ENCODE measurements at places on chromosomes 11 and 22.

GRCh38 chr11:57179681-57180080 lies 2.1 kb upstream of the LRRC55 start:
- DNase-seq = no peak

DNA sequence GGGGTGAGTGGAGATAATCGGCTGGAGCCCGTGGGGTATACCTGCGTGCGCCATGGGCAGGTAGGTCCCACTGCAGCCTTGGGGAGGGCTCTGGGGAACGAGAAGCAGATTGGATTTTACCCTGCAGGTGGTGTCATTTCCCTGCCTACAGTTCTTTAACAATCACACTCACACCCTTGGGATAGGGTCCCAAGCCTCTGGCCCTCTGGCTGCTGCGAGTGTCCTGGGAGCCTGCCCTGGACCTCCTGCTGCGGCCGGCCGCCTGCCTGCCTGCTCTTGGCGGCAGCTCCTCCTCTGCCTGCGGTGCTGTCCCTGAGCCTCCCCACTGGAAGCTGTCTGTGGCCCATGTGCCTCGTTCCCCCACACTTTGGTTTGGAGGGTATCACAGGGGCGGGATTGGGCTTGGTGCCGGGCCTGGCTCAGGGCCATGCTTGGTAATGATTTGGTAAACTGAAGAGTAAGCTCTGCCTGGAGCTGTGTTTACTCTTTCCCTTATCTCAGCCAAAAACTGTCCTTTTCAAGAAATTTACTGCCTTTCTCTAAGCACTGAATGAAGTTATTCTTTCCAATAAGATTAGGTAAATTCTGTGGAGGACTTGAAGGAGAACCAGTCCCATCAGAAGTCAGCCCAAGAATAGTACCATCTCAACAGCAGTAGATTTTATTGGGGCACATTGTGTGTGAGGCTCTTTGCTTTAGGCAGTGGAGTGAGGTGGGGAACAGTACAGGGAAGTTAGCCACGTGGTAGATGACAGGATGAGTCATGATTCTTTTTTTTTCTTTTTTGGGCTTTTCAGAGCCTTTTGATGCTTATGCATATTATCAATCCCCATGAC lies 53.7 kb downstream of the TBC1D22A start:
- no peak for DNase-seq

- no peak for DNase-seq
Measured at GRCh38 chr11:46334211-46334610, 13.1 kb upstream of the DGKZ start.

DNA sequence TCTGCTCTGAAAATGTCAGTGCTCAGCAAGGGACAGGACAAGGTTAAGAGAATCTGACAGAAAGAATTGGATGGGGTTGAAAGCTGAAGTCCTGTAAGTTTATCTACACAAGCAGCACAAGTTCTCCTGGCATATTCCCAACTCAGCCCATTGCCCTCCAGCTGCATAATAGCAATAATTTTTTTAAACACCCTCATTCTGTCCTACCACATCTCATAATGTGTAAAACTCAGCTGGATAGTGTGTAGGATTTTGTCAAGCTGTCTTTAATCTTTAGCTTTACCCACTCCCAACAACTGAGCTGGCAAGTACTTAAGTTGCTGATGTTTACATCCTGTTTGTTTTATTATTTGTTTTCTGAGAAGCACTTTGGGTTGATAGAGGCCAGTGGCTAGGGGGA lies 158.9 kb downstream of the CADM1 start:
- no peak for DNase-seq

DNA sequence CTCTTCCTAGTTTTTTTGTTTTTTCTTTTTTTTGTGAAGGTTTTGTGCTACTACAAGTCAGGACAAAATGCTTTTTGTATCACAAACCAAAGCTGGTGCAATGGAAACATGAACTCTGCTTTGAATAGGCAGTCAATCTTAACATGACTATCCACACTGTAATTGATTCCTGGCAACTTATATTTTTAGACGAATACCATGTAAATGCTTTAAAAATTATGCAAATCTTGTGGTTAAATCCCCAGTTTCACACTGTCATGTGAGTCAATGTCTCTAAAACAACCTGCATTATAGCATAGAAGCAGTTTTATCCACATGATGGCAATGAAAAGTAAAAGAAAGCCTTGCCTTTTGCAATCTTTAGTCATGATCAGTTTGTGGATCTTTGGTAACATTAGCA lies 8.9 kb downstream of the TRPC6 start:
- DNase-seq = no peak

DNA sequence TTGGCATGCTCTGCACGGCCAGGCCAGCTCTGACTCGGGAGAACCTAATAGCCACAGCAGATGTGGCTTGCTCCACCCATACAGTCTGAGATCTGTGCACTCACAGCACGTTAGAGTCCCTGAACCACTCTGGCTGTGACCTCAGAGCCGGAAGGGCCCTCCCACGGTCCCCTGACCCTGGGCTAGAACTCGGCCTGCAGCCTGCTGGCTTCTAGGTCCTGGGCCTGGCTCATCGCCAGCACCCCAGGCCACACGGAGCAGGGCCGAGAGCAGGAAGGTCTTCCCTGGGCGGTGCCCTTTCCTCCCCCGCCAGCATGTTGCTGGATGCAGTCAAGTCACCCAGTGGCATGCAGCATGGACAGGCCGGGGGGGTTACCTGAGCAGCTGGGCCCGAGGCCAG lies 35.3 kb upstream of the TTLL12 start:
- no peak for DNase-seq

GRCh38 chr11:76663486-76663810 lies 7.1 kb downstream of the LRRC32 start:
- DNase-seq = no peak

DNA sequence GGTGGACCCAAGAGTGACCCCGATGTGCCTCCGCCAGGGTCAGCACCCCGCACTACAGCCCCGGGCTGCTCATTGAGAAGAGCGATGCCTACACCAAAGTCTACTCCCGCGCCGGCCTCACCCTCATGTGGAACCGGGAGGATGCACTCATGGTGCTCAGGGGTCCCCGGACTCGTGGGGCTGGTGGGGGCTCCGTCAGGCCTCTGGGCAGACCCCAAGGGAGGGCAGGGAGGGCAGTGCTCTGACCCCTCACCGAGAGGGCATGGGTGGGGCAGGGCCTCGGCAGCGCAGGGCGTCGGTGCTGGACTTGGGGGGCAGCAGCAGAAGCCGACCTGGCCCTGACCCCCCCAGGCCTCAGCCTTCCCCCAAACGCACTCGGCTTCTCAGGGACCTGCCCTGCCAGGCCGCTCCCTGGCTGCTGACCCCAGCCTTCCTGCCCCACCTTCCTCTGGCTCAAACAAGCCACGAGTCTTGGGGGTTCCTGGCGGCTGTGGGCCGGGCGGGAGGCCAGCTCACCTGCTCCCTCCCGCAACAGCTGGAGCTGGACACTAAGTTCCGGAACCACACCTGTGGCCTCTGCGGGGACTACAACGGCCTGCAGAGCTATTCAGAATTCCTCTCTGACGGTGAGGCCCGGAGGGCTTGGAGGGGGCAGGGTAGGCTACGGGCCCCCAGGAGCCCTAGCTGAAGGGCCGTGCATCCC lies 2.9 kb downstream of the MUC2 start:
- DNase-seq = no peak

GRCh38 chr11:76732643-76733042 lies 50.5 kb upstream of the TSKU start:
- no peak for DNase-seq

- DNase-seq = no peak
Measured at GRCh38 chr11:72604256-72604655, 70.0 kb downstream of the PDE2A start.

DNA sequence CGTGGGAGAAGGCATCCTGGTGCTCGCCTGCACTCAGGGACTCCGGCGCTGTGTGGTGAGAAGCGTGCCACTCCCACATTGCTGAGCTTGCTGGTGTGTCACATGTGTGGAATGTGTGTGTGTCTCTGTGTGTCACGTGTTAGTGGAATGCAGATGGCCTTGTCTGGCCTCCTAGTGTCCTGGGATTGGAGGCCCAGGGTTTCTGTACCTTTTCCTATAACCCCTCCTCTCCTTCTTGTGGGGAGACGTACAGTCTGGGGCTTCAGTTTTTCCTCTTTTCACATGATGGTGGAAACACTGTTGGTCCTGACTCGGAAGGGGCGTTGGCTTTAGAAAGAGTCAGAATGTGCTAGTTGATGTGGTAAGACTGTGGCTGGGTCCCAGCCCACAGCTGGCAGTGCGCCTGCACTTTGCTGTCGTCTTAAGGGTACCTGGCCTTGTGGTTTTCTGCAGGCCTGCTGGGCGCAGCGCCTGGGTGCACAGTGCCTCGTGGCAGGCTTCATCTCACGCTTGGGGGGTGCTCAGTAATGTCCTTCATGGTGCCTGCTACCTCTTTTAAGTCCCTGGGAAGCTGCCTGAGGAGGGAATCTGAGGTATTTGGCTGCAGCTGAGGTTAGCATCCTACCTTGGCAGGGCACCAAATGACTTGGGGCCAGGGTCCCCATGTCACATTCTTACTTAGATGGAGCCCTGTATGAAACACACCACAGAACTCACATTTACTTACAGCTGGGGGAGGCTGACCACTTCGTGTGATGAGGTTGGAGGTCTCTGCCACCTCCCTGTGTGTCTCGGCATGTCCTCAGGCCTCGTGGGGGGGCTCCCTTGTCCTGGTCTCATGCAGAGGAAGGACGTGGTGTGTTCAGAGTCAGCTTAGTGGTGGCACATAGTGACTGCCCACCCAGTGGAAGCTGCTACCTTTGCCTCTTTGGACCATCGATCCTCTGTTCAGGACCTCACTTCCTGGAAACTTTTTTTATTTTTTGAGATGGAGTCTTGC lies 61.9 kb downstream of the MED15 start:
- peak; percentile 61 for DNase-seq

DNA sequence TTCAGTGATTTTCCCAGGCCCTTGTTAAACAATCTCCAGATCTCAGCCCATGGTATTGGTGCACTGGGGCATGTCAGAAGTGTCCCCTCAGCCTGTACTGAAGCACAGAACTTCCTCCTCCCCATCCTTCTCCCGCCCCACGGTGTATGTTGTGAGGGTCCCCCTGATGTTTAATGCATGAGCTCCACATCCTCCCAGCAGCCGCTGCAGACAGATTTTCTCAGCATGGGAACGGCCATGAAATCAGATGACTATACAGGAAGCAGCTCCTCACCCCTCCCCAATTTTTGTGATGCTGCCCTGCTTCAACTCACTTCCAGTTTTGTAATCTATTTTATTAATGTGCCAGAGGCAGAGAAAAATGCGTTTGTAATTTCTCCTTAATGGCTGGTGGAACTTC lies 406.0 kb downstream of the MIAT start:
- DNase-seq = no peak

DNA sequence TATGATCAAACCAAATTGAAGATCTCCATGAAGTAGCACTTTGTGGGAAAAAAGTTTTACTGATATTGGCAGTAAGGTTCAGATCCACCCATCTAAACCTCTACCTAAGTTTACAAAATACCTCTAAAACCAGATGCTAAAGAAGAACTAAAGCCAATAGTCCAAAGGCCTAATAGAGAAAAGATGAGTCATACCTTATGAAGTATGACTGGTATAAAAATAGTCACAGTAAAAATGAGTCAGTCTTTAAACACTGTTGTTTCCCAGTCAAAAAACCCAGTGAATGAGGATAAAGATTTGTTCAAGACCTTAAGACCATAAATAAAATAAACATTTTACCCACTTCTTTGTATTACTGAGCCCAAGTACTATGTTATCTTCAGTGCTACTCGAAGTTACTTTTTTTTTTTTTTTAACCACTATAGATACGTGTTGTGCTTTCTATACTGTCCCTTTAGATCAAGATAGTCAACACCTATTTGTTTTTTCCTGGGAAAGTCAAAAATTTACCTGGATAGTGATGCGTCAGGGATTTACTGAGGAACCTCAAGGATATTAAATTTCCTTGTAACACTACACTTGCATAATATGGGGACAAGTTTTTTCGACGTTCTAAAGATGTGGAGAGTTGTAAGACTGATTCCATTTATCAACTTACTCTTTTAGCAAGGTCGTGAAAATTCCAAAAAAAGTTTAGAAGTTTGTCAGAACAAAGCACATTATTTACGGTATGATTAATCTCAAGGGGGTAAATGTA lies 87.3 kb downstream of the CCDC73 start:
- DNase-seq = no peak

DNA sequence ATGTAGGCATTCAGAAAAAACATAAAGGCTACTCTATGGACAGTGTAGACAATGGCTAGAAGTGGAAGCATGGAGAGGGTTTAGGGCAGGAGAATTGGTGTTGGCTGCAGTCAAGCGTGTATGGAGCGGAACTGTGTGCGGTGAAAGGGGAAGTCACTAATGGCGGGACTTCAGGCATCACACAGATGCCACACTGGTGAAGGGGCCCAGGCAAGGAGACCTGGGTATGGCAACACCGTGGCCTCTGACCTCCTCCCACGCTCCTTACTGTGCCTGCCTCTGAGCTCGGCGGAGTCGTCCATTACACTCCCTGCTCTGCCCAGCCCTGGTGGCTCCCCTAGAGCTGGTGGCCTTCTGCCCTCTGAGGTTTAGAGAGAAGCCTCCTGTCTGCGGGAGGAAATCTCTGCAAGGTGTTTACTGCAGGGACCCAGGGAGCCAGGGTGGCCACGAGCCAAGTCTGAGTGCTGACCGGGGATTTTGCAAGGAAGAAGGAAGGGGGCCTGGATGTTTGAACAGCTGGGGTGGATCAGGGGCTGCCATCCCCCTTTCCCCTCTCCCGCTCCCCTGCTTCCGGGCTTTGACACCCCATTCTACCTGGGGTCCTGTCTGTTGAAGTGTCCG lies 75.1 kb upstream of the TSPAN18 start:
- no peak for DNase-seq

DNA sequence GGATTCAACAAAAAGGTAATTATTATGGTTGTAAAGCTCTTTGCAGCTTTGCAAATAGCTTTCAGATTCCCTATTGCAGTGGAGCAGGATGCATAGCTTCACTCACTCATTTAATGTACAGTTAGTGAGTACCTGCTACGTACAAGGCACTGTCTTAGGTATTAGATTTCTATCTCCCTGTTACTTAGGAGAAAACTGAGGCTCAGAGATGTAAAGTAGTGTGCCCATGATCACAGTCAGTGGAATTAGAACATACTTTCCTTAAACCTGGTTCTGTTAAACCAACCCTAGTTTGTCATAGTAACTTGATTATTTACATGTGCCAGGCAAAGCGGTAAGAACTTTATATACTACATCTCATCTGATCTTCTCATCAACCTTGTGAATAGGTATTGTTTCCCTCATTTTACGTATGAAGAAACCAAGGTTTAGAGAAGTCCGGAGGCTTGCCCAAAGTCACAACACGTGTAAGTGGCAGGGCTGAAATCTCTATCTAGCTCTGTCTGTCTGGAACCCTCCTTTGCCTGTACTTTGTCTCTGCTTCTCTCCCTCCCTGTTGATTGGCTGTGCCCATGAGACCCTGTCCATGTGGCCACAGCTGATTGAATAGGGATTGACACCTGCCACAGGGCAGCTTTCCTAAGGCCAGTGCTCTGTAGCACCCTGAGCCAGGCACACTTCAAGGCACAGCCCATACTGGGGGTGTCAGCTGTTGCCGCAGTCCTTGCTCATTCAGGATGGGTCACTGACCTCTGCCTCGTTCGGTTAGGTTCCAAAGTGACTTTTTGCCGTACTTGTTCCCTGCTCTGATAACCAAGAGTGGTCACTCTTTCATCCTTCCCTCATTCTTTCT lies 63.8 kb upstream of the PRSS23 start:
- no peak for DNase-seq

- no peak for DNase-seq
Measured at GRCh38 chr11:36385121-36385970, 89.3 kb downstream of the PRR5L start.

Measured in activated T-helper 1 cell treated with anti-CD3 and anti-CD28 coated beads, Interleukin-2, amount 50 U/mL, for 16 hours (primary cell).